Right lung (tissue), 10 donors: ENCODE measurements at places on chromosomes 3 and 15. TPM values are rescaled to one million over a fixed set of nuclear protein-coding genes. Genes with fewer than 3 reads are reported as not detected.

- no peak for DNase-seq
Measured at GRCh38 chr15:50944672-50945071, 36.2 kb downstream of the AP4E1 start.

Gene GPR87
- not detected for polyA plus RNA-seq

GRCh38 chr3:164458986-164459385, 619.3 kb downstream of the SI start:
- DNase-seq, result no peak

DNA sequence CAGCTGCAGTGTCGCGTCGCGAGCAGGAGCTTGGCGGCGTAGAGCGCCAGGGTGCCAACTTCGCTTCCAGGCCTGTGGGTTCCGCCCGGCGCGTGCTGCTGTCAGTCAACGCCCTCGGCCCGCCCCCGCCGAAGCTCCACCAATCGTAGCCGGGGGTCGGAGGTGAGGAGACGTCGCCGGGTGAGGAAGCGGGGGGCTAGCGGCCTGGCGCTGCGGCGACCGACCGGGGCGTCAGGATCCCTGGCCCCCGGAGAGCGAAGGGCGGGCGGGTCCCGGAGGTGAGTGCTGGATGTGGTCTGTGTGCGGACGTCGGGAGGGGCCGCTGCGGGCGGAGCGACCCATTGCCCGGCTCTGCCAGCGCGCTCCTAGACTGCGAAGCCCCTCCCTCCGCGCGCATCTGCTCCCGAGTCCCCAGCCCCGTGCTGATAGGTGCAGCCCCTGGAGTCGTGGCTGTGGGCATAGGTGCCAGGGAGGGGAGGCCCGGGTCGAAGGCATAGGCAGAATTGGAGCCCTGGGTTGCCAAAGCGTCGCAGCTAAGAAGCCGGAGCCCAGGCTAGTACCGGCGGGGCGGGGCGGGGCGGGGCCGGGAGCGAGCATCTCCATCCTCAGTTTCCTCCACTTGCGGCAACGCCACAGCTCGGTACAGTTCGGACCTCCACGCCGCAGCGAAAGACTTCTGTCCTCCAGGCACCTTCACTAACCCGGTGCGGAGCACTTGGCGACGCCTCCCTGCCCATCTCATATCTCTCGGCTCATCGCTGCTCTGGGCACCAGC, at the start of gene NXPE3:
TSS of gene NXPE3 (plus strand) at position 165 of the 775 bp plus-strand sequence. CDS start 6,386 bp downstream, outside the sequence.
- DNase-seq, result peak; percentile 82

- DNase-seq, result no peak
Measured at GRCh38 chr3:42665050-42665878, 11.8 kb downstream of the ZBTB47 start.
